ENCODE measurements at places on chromosomes 13 and 19. TPM values are rescaled to one million over a fixed set of nuclear protein-coding genes. Genes with fewer than 3 reads are reported as not detected.

- no peak for DNase-seq
Measured at GRCh38 chr13:39895254-39895653, 239.8 kb downstream of the COG6 start.

The PLK5 gene
- not detected for total RNA-seq

DNA sequence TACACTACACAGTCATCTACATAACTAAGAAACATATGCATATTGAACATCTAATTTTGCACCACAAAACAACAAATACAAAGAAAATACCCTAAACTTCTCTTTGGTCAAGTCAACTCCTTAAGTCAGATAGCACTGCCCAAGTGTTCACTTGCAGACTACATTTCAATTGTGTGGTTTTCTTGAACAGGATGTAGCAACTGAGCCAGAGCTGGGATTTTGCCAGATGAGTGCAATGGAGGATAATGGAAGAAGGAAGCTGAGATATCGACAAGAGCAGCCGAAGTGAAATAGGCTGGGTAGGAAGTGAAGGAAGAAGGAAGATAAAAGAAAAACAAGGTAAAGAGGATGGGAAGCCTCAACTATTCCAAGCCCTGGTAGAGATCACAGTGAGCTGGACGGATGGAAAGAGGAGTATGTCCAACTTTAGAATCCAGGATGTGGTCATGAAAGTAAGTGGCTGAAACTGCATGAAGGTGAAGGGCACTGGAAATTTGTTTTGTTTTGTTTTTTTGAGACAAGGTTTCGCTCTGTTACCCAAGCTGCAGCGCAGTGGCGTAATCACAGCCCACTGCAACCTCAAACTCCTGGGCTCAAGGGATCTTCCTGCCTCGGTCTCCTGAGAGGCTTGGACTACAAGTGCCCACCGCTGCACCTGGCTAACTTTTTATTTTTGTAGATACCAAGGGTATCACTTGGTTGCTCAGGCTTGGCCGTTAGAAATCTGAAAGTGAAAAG, 15.0 kb downstream of the NUFIP1 start:
- peak; percentile 54 for DNase-seq

DNA sequence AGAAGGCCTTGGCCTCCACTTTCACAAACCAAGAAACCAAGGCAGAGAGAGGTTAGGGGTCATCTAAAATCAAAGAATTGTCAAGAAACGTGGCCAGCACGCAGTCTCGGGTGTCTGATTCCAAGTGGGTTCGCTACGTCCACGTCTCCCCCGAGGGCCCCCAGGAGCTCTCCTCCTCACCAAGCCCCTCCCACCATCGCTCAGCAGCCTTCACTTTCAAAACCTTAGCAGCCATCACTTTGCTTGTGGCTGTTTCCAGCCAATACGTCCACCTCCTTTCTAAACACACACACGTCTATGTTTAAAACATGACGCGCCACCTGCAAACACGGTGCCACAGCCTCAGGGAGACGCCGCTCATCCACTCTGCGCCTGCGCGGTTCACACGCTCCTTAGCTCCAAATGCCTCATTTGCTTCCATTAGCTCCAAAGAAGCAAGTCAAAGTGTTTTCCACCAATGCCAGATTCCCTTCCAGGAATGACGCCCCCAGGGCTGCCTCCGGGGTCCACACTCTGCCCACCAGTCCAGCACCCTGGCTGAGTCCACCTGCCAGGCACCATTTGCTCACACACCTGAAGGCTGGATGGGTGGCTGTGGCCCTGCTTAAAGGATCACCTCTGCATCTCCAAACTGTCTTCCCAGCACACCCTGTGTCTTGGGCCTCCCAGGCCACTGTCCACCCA, 5.5 kb downstream of the RASA3 start:
- peak; percentile 30 for DNase-seq

The MTUS2 gene
- 118 TPM for total RNA-seq

DNA sequence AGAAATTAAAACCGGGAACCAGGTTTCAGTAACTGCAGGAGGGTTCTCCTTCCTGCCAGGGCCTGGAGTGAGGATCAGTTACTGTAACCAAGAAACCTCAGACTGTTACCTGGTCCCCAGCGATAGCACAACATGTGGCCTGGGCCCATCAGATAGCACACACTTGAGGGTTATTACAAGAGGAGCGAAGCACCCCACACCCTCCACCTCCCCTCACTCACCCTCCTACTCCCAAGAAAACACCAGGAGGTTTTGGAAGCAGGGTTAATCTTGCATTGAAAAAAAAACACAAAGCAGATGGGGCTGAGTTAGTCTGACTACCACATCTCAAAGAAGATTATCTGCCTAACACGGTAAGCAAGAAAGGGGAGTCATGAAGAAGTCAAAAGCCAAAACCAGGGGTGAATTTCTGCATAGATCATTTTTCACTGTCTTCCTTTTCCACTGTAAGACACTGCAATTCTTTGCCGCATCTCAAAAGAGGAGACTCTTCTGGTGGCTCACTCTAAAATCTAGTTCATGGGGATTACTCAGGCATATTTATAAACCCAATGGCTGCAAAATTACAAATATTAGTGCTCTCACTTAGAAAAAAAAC, 75.9 kb upstream of the DOCK9 start:
- DNase-seq, result no peak

DNA sequence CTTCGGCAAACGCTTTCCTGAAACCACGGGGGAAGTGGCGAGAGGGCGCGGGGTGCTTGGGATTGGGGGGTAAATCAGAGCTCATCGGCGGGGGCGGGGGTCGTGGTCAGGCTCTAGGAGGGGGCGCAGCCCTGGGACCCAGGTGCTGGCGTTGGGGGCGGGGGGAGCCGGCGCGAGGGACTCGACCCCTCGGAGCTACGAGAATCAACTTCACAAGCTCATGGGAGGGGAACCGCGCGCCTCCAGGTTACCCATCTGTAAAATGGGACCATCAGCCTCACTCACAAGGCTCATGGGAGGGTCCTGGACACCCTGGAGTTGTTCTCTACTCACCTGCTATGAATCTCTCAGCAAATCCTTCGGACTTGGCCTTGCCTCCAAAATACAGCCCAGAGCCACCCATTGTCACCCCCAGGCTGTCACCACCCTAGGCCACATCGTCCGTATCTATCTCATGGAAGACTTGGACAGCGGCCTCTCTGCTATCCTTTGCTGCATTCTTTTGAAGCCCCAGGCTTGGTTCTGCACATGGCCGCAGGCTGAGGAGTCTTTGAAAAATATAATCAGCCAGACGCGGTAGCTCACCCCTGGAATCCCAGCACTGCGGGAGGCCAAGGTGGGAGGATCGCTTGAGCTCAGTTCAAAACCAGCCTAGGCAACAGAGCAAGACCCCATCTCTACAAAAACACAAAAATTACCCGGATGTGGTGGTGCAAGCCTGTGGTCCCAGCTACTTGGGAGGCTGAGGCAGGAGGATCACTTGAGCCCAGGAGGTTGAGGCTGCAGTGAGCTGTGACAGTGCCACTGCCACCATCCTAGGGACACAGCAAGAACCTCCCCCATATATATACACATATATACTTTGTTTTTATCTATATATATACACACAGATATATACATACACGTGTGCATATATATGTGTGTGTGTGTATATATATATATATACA, 939 bp upstream of the RANBP3 start:
- DNase-seq, result no peak

DNA sequence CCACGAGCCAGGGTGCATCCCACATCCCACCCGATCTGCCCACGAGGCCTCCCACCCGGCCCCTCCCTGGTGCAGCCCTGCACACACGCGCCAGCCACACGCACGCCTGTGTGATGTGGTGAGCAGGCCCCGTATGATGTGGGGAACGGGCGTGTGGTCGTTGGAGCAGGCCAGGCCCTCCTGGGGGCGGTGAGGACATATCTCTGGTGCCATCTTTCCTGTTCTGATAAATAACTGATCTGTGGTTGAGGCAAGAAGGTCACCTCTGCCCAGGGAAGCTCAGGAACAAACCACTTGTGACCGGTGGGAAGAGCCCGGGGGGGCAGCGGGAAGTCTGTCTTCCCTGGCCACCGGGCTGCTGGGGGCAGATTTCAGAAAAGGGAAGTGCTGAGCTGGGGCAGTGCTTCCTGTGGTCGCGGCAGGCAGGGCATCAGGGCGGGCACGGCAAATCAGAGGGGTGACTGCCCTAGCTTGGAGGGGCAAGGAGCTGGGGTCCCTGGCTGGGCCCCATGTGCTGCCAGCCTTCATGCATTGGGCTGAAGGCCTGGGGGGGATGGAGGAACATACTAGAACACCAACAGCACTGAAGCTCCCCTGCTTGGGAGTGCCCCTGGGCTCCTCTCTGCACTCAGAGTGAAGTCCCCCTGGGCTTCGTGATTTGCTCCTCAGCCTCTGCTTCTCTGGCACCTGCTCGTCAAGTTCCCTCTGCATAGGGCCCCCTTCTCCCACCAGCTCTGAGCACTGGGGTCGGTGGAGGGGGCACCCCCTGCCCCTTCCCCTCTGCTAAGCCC, 35.2 kb upstream of the SLC7A10 start:
- DNase-seq, result peak; percentile 62

DNA sequence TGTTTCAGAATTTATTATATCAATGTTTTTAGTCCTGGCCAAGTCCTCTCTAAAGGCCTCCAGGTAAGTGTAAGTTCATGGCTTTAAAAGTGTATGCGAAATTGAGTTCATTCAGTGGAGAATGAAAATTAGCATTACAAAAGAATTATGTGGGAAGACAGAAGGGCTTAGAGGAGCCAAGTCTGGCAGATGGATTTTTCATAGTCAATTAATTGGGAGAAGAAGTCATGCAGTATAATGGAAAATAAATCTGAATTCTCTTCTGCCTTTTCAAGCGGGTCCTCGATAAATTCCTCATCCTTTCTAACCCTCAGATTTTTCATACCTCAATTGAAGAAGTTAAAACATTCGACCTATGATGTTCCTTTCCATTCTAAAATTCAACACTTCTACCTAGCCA, 394.2 kb downstream of the ITGBL1 start:
- DNase-seq, result no peak

GRCh38 chr13:50366488-50367174, 351.4 kb downstream of the KCNRG start:
- DNase-seq, result no peak

The LRRC63 gene
- not detected for total RNA-seq

DNA sequence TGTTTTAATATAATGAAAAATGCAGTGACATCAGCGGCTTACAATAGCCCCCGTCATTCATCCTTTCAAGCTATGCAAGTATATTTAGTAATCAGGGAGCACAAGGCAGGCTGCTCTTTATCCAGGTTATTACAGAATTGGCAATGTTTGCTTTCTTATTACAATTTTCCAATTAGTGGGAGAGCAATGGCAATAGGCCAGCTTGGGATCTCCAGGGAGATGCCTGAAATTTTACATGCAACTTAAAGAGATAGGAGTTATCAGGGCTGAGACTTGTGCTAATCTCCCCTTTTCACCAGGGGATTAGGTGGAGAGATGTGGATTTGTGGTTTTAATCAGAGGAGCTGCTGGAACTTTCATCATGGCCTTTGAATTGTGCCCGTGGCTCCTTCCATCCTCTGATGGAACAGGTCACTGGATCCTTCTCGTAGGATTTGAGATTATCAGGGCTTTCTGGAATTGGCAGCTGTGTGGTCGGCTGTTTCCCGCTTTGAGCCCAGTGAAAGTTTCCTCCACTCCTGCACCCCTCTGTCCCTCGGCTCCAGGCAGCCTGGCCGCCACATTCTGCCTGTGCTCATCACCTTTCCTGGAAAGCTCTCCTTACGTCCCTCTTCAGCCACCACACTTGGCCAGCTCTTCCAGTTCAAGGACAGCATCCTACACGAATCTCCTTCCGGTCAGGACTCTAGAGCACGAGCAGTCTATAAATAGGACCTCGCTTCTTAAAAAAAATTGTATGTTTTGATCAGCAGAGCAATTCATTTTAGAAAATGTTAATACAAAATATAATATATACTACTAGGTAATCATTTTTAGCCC, 47.0 kb downstream of the CBY2 start:
- DNase-seq, result no peak

DNA sequence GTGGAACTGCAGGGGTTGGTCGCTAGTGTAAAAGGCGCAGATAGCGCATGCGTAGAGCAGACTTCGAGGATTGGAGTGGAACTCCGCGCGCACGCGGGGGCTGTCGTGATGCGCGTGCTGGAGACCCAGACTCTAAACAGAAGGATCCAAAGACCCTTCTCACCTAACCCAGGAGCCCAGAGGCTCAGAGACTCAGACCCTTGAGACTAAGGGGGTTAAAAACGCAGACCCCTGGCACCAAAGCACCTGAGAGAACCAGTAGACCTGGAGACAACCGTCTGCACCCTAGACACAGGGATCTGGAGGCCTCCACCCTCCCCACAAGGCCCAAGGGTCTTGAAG, 567 bp upstream of the CTU1 start:
- no peak for DNase-seq

GRCh38 chr13:76882431-76882830, 3.8 kb downstream of the KCTD12 start:
- no peak for DNase-seq

- no peak for DNase-seq
Measured at GRCh38 chr13:41411522-41411921, 45.8 kb upstream of the RGCC start.

The PSG7 gene
- total RNA-seq, result not detected

The COL4A1 gene
- total RNA-seq, result 107 TPM

DNA sequence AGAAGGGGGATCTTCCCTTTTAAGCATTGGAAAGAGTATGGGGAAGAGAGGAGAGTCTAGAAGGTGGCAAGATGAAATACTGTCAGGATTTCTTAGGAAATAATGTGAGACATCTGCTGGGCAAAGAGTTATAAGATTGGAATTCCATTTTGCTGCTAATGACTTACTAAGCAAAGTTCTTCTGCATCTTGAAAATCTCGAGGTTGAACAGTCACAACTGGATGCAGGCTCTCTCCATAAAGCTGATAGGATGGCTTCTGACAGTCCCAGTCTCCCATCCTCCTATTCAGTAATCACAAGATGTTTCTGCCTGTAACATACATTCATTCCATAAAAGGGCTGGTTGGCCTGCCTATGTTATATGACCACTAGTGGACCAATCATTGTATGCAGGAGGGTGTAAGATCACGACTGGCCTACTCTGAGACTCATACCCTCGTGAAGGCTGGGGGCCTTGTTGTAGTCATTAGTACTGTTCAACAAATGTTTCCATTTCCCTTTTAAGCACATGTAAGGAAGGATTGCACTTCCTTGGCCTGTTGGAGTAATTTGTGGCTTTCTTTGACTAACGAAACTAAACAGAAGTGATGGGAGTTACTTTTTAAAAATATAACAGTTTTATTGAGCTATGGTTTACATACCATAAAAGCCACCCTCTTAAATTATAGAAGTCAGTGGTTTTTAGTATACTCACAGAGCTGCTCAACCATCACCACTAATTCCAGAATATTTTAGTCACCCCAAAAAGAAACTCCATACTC, 45.0 kb upstream of the TDRD3 start:
- no peak for DNase-seq

The RNF17 gene
- total RNA-seq, result not detected

All from Right ventricle myocardium superior (tissue), 1 donor.